Forelimb muscle (tissue), 1 donor: ENCODE measurements at places on chromosomes 12 and 14.

DNA sequence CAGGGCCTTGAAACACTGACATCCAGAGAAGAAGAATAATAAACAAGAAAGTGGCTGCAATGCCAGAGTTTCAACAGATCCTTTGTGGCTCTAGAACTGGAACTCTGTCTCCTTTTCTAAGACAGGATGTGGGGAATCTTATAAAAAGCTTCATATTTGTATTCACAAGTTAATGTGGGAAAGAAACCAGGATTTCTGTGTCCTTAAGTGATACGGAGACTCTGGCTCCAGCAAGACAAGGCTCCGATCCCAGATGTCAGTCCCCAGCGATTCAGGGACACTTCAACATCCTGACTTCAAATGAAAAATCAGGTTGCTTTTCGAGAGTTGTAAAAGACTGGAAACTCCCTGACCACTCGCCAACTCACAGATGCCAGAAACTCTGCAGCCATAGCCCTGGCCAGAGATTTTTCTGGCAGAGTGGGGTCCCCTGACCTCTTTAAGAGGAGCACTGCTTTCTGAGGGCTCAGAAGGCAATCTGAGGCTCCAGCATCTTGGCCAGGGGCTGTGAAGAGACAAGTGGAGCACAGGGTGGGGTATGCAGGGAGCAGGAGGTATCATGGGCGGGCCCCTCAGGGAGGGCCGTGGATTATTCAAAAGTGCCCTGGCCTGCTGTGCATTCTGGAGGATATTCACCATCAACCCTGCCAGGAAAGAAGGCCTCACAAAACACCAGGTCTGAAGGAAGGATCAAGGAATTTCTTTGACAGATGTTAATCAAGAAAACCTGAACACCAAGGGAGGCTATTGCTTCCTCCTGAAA lies 53.3 kb downstream of the TMX1 start:
- peak; percentile 65 for DNase-seq

DNA sequence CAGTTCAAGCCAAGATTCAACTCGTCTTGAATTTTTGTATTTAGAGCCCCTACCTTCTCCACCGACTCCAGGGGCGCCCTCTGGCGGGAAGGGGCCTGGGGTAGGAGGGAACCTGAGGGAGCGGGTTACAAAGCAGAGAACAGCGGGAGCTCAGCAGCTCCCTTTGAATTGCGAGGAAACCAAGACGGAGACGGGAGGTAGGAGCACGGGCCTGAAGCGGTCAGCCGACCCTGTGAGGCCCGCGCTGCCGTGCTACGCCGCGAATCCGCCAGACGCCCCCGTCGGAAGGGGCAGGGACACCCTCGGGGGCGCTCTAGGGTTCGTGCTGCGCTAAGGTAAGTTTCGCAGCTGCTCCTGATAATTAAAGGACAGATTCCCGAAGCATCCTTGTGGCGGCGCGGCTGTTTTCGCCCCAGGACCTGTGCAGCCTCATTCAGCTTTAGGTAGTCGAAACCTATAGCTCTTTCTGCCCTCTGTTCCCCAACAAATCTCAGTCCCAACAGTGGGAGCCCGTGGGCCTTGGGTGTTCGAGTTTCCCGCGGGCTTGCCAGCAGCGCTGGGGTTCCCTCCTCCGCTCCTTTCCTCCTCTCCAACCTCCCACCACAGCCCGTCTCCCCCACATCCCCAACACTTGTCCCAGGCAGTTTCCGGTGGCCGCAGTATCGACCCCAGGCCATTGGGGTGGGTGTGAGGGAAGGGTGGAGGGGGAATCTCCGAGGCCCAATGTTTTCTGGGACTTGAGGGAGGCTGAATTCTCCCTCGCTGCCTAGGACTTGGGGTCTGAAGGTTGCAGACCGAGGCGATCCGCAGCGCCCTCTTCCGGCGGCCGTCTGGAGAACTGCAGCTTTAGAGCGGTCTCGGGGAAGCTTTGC lies 5.1 kb upstream of the NKX2-1 start:
- no peak for DNase-seq

- DNase-seq: no peak
Measured at GRCh38 chr12:113116875-113117274, 18.7 kb downstream of the RASAL1 start.

DNA sequence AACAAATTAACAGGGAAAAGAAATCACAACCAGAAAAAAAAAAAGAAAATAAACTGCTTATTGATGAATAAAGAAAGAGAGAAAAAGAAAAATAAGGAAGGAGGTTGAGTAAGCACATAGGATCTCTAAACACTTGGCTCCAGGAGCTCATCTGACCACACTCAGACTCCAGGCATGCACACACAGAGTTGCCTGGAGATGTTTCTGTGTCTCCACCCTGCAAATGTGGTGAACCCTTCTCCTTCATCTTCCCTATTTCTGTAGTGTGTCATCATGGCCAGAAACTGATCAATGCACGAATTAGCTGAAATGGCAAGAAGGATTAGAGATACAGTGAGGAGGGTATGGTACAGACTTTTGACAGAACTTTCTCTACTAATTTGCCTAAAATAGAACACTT lies 20.2 kb downstream of the OR4N2 start:
- no peak for DNase-seq

DNA sequence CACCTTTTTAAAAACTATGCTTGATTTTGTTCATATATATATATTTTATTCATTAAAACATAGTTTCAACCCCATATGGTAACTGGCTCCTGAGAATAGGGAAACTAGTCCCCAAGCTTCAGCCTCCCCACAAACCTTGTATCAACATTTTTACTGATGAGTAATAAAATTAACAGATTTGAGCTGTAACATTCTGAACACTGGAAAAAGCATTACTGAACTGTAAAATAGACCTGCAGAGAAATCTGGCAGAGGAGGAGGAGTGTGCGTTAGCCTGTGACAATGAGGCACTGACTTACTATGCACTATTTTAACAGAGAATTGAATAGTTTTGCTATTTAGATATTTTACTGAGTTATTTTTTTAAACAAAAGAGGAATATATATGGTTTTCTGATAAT lies 43.1 kb downstream of the FRS2 start:
- no peak for DNase-seq

GRCh38 chr12:12481631-12482030 lies 81.0 kb downstream of the DUSP16 start:
- DNase-seq: no peak
